ENCODE measurements at places on chromosomes 7 and 10.

- DNase-seq = no peak
Measured at GRCh38 chr10:23354630-23355279, 10.2 kb upstream of the C10orf67 start.

DNA sequence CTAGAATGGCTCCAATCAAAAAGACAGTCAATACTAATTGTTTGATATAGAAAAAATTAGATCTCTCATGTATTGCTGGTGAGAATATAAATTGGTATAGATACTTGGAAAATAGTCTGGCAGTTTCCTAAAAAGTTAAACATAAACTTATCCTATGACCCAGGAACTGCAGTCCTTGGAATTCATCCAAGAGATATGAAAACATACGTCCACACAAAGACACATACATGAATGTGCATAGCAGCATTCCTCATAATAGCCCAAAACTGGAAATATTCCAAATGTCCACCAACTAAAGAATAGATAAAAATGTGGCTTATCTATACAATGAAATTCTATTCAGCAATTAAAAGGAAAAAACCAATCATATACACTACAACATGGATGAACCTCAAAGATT is 128.4 kb downstream of the ZFAND4 start:
- no peak for DNase-seq

GRCh38 chr10:25113191-25114035 is 61.4 kb upstream of the GPR158 start:
- DNase-seq = peak; percentile 9

DNA sequence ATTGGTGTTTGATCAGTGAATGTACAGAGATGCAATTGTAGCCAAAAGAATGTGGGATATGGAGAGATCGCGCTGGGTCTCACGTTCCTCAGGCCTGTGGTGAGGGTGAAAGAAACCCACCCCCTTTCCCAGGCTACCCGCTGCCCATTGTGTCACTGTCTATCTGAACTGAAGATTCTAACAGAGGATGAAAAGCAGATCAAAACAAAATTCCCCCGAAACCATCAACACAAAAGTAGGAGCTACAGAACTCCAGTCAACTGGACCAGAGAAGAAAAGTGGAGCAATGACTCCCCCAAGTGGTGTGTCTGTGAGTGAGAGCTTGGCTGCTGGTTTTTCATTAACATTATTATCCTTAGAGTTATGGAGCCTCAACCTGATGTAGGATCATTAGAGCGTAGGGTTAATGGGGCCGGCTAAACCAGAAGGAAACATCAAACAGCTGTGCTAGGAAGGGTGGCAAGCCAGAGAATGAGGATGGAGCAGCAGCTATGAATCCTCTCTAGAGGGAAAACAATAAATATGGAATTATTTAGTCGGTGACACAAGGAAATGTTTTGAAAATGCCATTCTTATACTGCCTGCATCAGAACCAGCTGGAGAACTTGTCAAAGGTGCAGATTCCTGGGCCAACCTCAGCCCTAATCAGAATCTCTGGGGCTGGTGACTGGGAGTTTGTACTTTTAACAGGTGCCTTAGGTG is 38.3 kb downstream of the AKR1B1 start:
- DNase-seq = no peak

- no peak for DNase-seq
Measured at GRCh38 chr10:111543854-111544253, 467.0 kb downstream of the ADRA2A start.

- no peak for DNase-seq
Measured at GRCh38 chr10:78231939-78232338, 198.3 kb downstream of the RPS24 start.

DNA sequence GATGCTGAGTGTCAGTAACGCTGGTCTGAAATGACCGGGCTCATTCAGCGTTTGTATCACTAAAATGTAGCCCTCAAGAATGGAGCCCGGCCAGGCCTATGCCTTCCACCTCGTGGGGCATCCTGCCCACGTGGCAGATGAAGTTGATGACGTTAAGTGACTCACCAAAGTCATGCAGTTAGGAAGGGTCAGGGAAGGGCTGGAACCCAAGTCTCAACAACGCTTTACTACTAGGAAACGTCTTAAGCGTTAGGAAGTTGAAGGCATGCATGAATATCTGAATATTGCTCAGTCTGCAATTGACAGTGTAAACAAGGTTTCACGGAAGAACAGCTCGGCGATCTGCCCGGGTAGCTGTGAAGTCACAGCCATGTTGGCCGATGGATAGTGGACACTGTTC is 14.0 kb upstream of the UBE3C start:
- DNase-seq = no peak

DNA sequence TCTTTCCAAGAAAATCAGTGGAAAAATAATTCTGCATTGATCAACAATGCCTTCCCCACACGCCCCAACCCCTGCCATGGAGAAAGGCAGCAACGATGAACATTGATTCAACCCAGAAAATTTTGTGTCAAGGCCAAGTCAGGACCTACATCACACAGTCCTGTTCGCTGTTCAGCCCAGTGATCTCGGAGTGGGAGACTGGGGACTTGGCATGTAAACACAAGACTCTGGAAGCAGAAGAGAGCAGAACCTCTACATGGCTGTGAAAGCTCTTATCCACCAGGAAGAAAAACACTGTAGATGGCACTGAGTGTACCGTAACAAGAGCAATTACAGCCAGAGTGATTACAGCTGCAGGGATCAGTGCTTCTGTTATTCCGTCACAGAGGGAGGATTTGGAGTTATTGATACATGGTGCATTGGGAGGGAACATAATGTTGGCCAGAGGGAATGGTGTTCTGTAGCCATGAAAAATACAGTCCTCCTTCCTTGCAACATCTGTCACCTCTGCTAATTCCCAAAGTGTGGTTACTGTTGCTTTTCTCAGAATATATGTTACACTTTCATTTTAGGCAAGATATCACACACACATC is 136.6 kb downstream of the IQUB start:
- no peak for DNase-seq

GRCh38 chr10:71132321-71132810 is 80.0 kb upstream of the UNC5B start:
- DNase-seq = no peak

- DNase-seq = no peak
Measured at GRCh38 chr7:117871778-117872538, 1.3 kb downstream of the CTTNBP2 start.

GRCh38 chr7:73768641-73769480 is 1.2 kb downstream of the CLDN3 start:
- no peak for DNase-seq

GRCh38 chr10:51170518-51171245 is 96.4 kb downstream of the PRKG1 start:
- no peak for DNase-seq

DNA sequence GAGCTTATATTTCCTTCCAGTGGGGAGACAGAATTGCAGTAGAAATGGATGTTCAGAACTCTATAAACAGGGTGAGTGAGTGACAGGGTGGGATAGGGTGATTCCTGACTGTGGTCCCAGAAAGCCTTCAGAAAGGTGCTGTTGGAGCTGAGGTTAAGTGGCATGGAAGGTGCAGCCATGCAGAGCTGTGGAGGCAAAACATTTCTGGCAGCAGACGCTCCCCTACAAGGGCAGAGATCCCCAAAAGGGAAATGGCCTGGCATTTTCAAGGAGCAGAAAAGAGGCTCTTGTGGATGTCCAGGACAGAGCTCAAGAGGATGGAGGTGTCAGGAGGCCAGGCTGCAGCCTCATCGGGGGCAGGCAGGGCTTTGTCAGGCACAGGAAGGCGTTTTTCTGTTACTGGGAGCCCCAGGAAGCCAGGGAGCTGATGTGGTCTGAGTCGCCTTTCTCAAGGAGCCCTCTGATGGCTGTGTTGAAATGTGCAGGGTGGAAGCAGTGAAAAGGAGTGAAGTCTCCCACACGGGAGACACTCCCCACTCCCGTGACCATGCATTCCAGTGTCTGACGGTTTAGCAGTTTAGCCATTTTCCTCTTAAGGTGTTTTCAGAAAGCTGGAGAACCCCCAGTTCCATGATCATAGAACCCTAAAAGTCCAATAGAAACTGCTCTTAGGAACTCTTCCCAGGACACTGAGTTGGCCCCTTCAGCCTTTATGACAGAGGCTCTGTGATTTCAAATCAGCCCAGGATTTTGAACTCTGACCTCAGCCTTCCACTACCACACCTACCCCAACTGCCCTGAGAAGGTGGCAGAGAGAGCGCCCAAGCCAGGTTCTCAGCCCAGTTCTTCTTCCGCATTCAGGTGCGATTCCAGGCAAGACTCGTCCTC is 96.2 kb downstream of the C10orf105 start:
- no peak for DNase-seq

Data from effector memory CD8-positive, alpha-beta T cell (primary cell).